ENCODE measurements at places on chromosomes 3 and 15.

DNA sequence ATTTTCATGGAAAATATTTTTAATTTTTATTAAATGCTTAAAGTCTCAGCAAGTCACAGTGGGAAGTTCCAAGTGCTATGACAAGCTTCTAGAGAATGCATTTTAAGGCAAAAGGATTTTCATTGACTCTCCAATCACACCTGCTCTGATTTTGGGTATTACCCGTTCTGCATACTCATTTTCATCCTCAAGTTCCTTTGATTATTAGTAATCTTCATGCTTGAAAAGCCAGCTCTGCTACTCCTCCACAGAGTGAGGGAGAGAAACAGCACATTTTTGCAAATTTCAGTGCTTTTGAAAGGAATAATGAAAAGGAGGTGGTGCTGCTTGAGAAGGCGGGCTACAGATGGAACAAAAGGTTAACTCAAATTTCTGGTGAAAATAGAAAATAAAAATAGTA lies 450.7 kb downstream of the NSUN3 start:
- DNase-seq, result no peak

DNA sequence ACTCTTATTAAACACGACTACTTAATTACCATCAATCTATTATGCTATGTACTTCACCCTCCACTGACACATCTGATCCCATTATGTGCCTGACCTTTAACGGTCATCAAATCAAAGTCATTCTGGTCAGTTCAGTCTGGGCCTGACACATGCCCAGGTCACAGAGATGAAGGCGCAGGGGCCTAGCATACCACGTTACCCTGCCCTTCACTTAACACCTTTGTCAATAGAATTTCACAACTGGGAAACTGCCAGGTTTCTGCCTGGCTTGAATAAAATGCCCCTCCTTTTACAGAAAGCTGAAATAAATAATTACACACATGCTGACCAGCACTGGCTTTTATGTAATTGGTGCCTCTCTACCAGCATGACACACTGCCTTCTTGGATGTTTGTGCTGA lies 39.5 kb downstream of the MECOM start:
- DNase-seq, result no peak

DNA sequence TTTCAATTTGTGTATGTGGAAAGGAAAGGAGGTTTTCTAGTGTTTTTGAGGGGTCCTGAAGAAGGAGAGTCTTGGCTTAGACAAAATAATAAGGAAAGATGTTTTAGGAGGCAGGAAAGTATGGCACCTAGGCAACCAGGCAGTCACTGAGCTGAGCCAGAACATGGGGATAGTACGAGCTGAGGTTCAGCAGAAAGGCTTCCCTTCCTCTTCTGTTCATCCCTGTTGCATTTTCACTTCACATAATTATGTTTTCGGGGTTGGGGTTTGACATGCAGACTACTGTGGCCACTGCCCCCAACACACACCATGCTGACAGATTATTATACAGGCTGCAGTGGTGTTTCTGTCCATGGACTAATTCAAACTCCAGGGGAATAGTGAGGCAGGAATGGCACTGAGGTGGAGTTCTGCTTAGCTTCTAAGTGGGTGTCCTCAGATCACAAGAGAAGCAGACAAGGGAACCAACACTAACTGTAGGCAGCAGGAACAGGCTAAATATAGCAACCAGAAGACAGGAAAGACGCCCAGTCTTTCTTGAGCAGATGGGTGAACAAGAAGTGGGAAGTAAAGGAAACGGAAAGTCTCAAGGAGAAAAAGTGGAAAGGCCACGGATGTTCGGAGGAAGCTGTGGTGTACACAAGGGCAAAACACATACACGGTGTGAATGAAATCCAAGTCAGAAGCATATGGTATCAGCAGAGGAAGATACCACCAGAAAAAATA lies 305.8 kb downstream of the PLCL2 start:
- no peak for DNase-seq

DNA sequence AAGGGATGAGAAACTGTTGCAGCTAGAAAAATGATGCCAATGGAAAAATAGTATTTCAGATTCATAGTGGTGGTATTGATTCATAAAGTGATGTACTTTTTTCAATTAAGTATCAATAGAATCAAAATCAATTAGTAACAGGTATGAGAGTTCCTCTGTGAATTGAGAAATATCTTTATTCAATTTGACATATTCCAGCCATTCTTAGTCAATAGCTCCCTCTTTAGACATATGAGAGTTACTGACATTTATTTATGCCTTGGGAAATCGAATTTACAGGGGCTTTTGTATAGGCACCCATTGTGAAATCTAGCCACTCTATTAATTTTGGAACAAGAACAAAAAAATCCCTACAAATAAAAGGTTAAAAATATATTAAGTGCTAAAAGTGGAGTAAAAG lies 386.9 kb upstream of the CNTN3 start:
- no peak for DNase-seq
